Immature natural killer cell (primary cell): ENCODE measurements at places on chromosomes 6 and 20.

GRCh38 chr20:63091901-63092659 lies 85.3 kb upstream of the BHLHE23 start:
- no peak for DNase-seq

GRCh38 chr6:151056230-151056907 lies 183.4 kb upstream of the AKAP12 start:
- no peak for DNase-seq

DNA sequence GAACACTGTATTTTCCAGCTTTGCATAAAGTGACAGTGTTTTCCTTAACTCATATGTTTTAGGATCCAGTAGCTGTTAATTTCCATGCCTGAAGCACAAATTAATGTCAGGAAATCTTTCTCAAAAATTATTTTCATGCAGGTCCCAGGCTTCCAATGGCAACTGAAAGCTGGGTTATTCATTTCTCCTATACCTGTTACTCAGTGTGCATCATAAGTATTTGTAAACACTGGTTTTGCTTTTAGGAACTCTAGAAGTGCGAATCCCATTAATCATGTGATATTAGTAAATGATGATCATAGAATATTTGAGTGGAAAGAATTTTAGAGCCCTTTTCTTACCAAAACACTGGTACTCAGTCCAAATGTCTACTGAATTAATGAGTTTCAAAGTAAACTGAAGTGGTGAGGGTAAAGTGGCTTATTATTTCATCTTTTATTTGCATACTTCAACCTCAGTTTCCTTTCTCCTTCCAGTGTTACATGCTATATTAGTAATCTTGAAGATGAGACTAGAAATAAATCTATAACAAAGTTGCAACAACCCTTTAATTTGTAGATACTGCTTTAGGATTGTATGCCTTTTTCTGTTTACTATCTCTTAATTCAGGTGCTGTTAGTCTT lies 124.0 kb downstream of the ZFAND3 start:
- DNase-seq: no peak

GRCh38 chr20:14341801-14342200 lies 4.4 kb upstream of the FLRT3 start:
- DNase-seq: no peak

DNA sequence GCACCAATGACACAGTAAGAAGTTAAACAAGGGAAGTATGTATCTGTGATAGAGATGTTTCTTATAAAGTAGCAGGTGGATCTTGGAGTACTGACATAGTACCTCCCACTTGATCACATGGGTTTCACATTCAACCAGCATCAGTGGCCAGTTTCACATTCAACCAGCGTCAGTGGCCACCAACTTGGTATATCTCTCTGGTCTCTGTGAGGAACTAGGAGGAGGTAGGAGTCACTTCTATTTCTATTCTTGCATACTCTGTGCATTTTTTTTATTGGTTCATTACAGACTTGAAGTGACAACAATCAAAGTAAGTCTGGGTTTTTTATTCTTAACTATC lies 200.3 kb upstream of the SIM1 start:
- DNase-seq: no peak

DNA sequence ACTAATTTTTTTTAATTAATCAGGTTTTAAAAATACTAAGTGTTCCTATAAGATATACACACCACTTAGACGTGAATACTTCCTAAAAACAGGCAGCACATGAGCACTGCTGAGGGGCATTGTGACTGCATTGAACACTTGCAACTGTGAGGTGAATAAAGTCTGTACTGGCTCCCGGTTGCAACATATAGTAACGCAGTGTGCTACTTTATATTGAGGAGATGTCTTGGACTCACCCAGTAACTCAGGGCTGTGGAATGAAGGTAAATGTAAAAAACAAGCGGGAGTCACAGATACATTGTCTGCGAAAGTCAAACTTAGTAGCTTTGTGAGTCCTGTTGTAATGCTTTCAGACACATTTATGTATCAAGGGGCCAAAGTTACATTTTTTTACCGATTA lies 17.0 kb upstream of the HLA-A start:
- DNase-seq: no peak

DNA sequence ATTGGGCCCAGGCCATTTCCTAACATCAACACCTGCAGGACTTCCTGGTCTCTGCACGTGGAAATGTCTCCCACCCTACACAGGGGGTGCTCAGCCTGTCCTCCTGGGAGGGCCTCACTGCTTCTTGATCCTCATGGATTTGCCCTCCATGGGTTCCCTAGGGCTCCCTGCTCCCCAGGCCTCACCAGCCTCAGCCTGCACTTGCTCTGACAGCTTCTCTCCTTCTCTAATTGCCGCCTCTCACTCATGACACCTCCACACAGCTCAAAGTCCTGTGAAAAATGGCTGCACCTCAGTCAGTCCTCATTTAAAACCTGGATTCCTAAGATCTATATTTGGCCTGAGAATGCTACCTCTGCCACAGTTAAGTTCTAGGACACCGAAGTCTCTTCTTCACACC lies 130.6 kb downstream of the PXDC1 start:
- DNase-seq: no peak
